ENCODE measurements at places on chromosomes 2 and 18.

DNA sequence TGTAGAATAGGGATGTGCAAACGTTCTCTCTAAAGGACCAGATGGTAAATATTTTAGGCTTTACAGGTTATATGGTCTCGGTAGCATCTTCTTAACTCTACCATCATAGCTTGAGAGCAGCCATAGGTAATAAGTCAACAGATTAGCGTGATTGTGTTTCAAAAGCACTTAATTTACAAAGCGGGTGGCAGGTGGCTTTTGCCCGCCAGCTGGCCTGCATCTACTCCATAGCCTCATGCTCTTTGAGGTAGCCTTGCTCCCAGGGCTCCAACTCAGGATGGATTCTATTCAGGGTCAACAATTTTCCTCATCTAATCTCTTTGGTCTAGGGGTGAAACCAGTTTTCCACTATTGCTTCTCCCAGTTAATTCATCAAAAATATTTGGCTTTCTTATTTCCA, 5.0 kb upstream of the ATP9B start:
- DNase-seq, result no peak

DNA sequence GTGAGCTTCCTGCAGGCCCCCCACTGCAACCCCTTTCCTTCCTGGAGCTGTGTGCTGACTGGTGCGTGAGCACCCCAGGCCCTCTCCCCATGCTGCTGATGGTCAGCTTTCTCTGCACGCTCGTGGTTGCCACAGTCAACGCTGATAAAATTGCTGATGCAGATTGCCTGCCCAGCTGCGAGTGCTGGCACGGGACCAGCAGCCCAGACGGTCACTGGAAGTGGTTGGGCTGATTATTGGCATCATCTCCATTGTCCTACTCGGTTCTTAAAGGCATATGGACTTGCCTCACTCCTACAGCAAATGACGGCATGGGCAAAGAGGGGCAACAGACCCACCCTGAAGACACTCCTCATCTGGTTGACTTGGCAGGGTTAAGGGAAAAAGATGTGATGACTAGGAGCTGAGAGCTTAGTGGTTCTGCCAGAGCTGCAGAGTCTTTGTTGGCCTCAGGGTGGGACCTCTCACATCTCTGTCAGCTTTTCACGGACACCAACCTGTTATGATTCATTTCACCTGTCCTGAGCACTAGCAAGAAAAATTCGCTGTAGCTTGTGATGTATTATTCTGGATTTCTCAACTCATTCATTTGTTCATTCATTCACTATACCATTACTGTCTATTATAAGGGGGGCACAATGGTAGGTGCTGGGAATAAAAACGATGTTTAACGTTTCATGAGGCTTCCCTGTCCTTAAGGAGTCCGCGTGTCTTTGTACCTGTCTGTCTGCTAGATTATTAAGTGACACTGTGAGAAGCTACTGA, 38.4 kb downstream of the PAX8 start:
- DNase-seq, result no peak

- DNase-seq, result no peak
Measured at GRCh38 chr2:127594116-127594591, 51.8 kb upstream of the GPR17 start.

DNA sequence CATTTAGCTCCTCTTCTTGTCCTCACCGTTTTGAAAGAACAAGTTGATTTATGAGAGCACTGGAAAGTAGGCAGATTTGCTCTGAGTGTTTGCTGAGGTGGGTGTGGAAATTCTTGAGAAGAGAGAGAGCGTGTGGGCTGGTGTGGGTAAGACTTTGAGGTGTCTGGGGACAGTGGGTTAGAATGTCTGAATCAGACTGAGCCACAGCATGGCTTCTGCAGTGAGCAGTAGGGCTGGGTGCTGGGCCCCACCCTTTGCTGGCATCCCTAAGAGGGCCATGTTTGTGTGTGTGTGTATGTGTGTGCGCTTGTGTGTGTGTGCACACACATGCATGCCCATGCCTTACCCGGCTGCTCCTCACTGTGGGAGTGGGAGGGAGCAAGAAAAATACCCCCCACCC, 63.7 kb downstream of the COPS8 start:
- DNase-seq, result peak; percentile 12

DNA sequence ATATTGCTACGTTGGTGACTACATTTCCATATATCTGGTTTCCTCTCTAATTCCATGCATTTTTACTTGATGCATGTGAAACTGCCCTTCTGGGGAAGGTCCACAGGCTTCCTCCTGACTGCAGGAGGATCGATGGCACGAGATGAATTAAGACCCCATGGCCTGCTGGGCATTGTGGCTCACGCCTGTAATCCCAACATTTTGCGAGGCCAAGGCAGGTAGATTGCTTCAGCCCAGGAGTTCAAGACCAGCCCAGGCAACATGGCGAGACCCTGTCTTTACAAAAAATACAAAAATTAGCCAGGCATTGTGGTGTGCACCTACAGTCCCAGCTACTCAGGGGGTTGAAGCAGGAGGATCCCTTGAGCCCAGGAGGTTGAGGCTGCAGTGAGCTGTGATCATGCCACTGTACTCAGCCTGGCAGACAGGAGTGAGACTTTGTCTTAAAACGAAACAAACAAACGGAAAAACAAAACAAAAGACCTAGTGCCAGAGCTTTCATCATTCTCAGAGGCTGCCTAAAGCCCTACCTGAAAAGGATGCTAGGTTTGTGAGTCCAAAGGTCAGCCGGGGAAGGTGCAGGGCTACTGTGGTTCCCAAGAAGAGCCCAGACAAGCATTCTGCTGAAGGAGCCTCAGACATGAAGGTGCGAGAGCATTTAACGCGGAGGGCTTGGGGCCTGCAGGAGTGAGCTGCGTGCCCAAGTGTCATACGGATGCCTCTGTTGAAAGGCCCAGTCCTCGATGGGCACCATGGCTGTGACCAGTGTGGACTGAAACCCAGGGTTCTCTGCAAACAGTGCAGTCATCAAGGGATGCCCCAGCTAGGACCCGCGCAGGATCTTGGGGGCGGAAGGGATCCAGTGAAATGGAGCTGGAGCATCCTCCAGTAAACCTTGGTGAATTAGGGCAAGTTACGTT, 21.6 kb downstream of the GPR55 start:
- DNase-seq, result no peak

DNA sequence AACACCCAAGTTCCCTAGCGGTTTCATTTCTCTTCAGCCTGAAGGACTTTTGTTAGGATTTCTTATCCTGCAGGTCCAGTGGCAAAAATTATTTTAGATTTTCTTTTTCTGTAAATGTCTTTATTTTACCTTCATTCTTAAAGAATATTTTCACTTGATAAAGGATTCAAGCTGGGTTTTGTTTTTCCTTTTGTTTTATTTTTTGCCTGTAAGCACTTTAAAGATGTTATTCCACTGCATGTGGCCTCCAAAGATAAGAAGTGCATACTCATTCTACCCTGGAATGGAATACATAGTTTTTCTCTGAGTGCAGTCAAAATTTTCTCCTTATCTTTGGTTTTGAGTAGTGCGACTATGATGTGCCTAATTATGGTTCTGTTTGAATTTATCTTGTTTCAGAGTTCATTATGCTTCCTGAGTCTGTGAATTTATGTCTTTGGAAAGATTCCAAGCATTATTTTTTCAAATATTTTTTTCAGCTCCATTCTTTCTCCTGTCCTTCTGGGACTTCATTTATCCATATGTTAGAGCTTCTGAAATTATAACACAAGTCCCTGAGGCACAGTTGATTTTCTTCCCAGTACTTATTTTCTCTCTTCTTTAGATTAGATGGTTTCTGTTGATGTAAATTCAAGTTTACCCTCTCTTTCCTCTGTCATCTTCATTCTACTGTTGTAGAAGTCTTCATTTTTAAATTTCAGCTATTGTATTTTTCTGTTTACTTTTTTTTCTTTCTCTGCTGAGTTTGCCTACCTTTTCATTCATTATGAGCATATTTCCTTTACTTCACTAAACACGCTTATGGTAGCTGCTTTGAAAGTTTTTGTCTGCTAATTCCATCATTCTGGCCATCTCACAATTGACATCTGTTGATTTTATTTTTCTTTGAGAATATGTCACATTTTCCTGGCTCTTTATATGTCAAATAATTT, 69.6 kb downstream of the MAPRE2 start:
- DNase-seq, result no peak
